ENCODE measurements at places on chromosomes 7 and 10. TPM values are rescaled to one million over a fixed set of nuclear protein-coding genes. Genes with fewer than 3 reads are reported as not detected.

FBXO24 gene
- not detected for total RNA-seq

WDR86 gene
- total RNA-seq, result 2.4 TPM

ZPBP gene
- total RNA-seq, result not detected

CALY gene
- total RNA-seq, result not detected

C10orf67 gene
- total RNA-seq, result not detected

SAMD8 gene
- 33.8 TPM for total RNA-seq

EN2 gene
- 0.37 TPM for total RNA-seq

PDE1C gene
- 11.1 TPM for total RNA-seq

AGR2 gene
- not detected for total RNA-seq
